ENCODE measurements at places on chromosomes 1 and 21.

DNA sequence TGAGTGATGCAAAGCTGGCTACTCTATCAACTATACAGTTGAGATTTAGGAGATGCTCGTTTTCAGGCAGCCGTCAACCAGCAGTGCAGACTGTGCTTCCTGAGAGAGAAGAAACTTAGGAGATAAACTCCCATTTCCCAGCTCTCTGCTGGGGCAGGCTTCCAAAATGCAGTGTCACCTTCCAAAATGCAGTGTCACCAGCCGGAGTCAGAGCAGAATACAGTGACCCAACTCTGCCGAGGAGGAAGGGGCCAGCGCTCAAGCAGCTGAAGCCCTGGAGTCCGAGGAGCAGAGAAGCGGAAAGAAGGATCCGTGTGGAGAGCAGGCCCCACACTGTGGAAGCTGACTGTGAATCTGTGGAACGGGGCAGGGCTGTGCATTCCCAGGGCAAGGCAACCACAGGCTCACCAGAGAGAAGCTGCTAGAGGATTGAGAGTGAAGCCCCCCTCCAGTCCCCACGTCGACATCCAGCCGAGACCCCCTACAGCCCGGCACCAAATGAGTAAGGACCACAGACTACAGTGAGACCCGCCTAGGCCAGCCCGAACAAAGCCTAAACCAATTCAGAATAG, 703 bp upstream of the KRTAP12-1 start:
- no peak for DNase-seq

DNA sequence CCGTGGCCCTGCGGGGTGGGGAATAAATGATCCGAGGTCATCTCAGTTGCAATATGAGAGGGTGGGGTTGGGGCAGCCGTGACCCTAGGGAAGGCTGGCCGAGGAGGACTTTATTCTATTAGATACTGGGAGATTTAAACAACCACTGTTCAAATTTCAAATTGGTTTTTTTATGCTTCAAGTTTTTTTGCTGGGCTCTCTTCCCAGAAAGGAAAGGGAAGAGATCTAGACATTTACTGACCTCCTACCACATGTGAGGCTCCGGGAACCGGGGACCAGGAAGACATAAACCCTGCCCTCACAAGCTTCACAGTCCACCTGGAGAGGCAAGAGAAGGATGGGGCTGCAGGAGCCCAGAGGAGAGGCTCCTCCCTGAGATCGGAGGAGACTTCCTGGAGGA, 207.3 kb downstream of the FOXD2 start:
- DNase-seq: no peak

- peak; percentile 62 for DNase-seq
Measured at GRCh38 chr1:155050560-155051341, at the start of gene ADAM15. TSS of gene ADAM15 (plus strand) at chr1:155051316. CDS start at chr1:155051387, 71 bp downstream.

- no peak for DNase-seq
Measured at GRCh38 chr1:205435578-205436573, 14.0 kb upstream of the LEMD1 start.

GRCh38 chr21:45151445-45152160, 77.2 kb downstream of the ADARB1 start:
- DNase-seq: no peak

GRCh38 chr1:2571348-2571747, 15.2 kb downstream of the TNFRSF14 start:
- no peak for DNase-seq

DNA sequence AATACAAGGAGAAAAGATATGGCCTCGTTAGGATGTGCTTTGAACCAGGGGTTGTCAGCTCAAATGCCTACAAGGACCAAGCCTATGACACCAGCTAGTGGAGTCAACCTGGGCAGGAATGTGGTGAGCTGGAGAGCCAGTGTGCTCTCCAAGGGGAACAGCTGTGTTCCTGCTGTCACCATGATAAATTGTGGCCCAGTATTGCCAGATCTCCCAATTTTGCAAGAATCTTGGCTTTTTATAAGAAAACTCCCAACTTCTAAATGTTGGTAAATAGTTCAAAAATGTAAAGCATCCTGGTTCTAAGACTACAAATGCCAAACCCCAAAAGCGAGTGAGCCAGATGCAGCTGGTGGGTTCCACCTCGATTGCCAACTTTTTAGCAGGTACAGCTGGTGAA, 391.1 kb downstream of the PLPP3 start:
- no peak for DNase-seq

DNA sequence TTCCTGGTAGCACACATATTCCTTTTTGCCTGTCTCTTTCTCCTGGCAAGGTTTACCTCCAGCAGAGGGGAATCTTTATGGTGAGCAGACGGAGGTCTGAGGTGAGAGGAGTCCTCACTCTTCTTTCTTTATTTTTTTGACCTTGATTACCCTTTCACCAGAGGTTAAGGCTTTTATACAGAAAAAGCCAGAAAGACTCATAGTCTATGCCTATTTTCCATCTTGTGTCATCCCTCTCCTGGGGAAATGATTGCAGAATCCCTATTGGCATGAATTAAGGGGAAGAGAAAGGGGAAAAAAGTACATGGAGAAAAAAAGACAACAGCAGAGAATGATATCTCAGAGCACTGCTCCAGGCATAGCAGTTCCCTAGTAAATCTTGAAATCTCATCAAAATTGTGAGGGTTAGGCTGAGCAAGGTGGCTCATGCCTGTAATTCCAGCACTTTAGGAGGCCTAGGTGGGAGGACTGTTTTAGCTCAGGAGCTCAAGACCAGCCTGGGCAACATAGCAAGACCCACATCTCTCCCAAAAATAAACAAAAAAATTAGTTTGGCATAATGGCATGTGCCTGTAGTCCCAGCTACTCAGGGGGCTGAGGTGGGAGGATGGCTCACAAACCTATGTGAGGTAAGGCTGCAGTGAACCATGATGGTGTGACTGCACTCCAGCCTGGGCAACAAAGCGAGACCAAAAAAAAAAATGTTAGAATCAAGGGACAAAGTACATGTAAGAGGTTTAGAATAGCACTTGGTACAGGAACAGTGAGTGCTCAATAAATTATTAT, 1.2 kb upstream of the XPR1 start:
- DNase-seq: no peak

GRCh38 chr1:156111355-156111962, 3.1 kb upstream of the LMNA start:
- DNase-seq: no peak

All from activated T-helper 1 cell treated with anti-CD3 and anti-CD28 coated beads, Interleukin-2, amount 50 U/mL, for 16 hours (primary cell).